ENCODE measurements at places on chromosomes 5 and 9.

DNA sequence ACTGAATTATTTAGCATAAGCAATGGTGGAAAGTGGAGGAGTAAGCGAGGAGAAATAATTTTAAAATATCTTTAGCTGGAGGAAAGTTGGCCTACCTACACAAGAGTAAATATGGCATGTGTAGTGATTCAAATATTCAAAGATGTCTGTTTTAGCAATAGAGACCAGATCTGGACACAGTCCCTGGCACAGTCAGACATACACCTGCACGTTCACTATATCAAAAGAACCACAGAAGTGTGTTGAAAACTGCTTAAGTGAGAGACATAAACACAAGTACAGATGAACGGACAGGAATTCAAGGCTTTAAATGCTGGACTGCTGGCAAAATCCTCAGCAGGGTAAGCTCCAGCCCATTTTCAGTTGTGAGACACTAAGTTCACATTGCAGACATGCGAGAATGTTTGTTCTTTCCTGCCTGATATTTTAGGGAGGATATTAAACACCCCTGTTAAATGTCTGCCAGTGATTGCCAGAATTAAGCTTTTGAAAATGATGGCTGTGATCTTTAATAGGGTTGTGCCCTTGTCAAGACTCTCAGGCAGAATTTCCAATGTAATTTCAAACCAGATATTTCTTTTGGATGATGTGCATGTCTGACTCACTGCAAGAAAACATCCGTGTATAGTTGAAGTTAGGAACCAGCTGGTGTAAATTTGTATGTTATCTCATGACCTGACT lies 810.6 kb downstream of the TLE4 start:
- no peak for DNase-seq

- no peak for DNase-seq
Observed at GRCh38 chr9:17005056-17005823, 129.6 kb upstream of the CNTLN start.

DNA sequence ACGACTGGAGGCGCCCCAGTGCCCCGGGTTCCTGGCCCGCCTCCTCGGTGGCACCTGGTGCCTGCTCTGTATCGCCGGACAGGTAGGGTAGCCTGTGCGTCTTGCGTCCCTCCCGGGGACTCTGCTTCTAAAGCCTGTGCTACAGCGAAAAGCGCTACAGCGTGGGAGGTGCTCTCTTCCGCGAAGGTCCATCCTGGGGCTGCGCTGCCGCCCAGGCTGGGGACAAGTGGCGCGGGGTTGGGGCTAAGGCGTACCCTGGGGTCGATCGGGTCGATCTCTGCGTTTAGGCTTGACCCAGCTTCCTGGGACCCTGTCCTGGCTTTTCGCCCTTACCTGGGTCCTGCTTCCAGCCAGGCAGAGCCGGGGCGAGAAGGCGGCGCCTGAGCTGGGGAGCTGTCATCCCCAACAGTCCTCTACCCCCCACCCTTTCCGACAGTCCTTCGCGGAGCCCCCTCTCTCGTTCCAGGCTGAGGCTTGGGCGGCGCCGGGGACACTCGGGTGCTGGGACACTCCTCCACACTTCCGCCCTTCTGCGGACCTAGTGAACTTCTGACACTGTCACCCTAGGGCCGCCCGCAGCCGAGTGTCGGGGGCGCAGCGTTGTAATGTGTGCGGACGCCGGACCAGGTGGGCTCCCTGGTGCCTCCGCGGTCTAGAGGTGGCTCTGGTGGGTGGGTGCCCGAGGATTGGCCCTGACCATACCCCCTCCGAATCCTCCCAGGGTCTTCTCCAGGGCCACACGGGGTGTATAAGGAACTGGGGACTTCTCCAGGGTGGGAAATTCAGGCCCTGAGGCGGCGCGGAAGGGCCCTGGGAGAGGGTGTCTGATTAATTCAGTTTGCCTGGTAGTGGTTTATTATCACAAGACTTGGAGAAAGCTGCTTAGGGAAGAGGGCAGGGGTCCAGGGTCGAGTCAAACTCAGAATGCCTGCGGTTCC lies 328.2 kb downstream of the SH3GL2 start:
- DNase-seq, result no peak

GRCh38 chr5:40124367-40124766 lies 555.3 kb upstream of the PTGER4 start:
- no peak for DNase-seq

GRCh38 chr5:42520957-42521356 lies 97.7 kb downstream of the GHR start:
- DNase-seq, result no peak

- DNase-seq, result no peak
Observed at GRCh38 chr5:76521240-76521758, 101.9 kb downstream of the F2RL2 start.

GRCh38 chr9:98575379-98576346 lies 133.1 kb downstream of the GABBR2 start:
- no peak for DNase-seq

DNA sequence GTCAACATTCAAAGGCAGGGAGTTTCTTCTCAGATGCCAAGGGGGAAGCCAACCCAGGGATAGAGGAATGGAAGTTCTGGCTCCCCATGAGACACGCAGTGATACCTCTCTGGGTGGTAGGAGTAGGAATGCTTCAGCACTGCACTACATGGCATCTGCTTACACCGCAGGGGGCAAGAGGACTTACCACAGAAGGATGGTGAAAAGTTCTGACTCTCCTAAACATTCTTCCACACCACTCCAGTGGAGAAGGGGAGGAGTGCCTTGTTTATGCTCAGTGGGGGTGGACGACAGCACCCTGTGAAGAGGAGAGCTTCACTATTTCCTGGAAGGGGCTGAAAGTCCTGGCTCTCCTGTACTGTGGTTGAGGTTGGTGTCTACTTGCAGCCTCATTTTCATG lies 1011.3 kb upstream of the WWC1 start:
- DNase-seq, result no peak

DNA sequence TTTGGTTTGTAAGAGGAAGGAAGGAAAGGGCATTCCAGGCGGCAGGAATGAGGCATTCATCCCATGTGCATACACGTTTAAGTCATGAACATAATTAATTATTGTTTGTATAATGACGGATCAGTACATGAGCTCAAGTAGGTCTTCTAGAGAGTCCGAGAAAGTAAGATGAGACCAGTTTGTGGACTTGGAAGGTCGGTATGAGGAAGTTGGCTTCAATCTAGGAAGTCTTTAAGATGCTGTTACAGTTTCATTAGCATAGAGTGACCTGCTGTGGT lies 2.1 kb downstream of the GTF3C4 start:
- DNase-seq, result no peak

DNA sequence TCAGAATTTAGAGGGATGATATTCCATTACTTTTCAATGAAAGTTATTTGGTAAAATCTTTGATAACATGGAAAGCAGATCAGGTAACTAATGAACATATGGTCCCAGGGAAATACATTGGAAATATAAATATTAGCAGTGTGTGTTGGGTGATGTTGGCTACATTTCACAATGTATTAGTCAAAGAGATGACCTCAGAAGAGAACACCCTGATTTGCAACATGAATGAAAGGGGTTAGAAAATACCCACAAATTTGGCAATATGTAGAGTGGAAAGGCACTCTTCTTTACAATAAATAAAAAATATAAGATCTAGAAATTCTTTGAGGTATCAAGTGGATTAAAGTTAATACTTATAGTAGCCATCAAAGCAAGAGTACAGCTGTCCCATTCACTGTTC lies 606.7 kb downstream of the PSAT1 start:
- no peak for DNase-seq

- DNase-seq, result no peak
Observed at GRCh38 chr5:140148508-140148907, 22.8 kb downstream of the IGIP start.

GRCh38 chr5:115414406-115415142 lies 118.1 kb upstream of the CCDC112 start:
- no peak for DNase-seq

DNA sequence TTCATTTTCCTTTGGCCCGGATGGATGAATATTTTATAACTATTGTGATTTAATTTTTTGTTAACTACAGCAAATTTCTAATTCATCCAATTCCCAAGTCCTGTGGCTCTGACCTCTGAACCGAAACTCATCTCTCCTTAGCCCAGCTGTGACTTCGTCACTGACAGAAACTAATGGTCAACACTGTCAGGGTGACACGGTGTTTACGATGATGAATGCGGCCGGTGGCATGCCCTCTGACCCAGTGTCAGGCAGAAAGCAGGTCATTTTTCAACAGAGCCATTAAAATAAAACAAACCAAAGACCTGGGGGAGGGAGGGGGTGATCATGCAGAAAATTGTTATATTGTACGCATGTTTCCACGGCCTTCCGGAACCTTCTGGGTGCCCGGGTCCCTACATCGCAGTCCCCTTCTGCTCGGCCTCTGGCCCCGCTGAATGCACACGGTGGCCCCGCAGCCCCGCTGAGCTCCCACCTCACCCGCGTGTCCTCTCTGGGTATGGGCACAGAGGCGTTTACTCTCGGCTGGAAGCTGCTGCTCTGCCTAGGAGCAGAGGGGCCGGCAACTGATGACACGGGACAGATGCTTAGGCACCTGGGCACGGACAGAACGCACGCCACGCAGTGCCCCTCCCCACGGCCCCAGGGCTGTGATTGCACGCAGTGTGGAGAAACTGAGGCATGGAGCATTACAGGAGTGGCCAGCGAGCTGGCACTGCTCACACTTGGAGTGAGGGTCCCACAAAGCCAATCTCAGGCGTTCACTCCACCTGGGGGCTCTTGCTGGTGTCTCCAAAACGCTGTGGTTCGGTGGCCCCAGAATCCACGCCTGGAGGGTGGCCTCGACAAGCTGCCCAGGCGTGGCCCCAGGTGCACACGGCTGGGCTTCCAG lies 8.1 kb downstream of the CCDC187 start:
- no peak for DNase-seq

DNA sequence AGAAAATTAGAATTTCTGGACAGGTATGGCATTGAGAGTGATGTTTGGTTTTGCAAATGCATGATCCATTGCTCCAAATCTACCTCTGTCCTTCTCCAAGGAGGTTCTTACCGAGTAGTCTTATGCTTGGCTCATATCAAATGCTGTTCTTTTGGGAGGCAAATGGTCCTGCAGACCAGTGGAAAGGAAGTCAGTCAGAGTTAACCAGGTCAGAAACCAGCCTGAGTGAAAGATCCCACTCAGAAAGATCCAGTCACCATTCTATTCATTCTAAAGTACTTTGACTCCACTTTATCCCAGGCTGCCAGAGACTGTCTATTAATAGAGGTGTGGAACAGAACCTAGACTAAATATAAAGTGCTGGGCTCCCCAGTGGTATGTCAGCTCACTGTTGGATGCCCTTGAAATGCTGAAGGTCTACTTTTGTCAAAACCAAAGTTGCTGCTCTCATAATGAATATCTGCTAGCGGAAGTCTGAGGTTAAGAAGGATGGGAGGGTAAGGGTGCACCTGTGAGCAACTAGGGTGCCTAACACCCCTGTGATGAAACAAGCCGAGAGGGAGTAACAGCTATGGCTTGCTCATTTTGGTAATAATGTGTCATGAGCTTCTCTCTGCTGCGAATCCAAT lies 302.2 kb downstream of the ZNF608 start:
- no peak for DNase-seq

GRCh38 chr5:125189531-125189941 lies 443.1 kb upstream of the ZNF608 start:
- DNase-seq, result no peak

- no peak for DNase-seq
Observed at GRCh38 chr9:119005162-119005561, 364.1 kb downstream of the BRINP1 start.

DNA sequence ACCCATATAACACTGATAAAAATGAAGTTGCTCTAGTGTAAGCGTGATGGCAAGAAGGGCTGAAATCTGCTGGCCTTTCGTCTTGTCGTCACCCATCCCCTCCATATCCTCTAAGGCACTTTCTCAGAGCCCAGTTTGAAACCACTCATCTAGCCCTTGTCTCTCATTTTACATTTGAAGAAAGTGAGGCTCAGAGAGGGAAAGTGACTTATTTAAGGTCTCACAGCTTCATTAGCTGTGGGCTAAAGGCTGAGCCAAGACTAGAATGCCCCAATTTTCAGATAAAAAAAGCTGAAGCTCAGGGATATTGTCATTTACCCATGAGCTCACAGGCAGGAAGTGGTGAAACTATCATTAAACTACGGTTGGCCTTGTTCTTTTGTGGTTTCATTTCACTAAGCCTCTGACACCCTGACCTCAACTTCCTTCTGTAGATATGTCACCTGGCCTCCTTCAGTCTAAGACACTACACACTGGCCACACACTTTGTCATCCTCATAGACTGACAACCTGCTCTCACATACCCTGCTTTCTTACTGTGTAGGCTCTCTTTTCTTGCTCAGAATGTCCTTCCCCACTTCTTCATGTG lies 176.7 kb upstream of the DMAC1 start:
- DNase-seq, result no peak

DNA sequence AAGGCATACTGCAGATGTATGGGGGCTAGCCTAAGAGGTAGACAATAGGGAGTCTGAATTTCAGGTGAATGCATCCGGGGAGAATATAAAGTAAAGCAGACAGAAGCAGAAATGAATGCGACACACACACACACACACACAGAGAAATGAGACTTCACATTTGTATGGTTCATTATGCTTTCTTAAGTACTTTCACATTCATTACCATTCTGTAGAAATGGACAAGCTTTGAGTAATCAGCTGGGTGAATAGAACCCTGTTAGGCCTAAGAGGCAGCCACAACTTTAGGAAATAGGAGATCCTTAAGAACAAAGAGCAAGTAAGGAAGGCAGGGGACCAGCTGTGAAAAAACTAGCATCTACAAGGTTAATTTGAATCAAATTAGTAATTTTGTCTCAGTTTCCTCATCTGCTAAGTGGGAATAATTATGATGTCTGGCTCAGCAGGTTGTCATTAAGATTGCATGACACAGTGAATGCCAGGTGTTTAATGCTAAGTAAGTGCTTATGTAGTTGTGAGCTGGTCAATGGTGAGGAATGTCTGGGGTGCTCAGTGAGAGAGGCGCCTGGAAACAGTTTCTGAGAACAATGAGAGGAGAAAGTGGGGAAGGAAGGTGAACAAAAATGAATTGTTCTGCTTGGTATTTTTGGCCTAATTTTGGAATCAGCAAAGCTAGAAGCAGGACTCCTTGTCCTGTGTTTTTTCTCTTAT lies 265.8 kb upstream of the CLINT1 start:
- no peak for DNase-seq

DNA sequence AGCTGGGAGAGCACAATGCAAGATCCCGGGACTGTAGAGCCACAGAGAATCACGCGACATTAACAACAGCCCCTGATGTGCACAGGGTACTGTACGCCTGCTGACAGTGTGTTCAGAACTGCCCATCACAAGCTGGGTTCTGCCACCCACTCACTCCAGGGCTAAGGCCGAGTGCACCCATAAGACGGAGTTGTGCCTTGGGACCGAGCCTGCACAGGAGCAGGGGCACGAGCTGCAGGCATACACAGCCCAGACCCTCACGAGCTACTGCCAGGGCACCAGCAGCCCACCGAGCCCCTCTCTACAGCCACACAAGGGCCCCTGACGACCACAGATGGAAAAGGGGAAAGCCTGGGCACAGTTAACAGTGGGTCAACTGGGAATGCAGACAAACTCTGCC lies 67.8 kb downstream of the CAMSAP1 start:
- DNase-seq, result no peak

GRCh38 chr9:86836797-86837196 lies 110.5 kb downstream of the GAS1 start:
- DNase-seq, result no peak
